AG04450 (cell line): ENCODE measurements at places on chromosomes 2 and 18.

- DNase-seq, result no peak
These were observed 19.8 kb downstream of the EPHA4 start for GRCh38 chr2:221552291-221552690.

DNA sequence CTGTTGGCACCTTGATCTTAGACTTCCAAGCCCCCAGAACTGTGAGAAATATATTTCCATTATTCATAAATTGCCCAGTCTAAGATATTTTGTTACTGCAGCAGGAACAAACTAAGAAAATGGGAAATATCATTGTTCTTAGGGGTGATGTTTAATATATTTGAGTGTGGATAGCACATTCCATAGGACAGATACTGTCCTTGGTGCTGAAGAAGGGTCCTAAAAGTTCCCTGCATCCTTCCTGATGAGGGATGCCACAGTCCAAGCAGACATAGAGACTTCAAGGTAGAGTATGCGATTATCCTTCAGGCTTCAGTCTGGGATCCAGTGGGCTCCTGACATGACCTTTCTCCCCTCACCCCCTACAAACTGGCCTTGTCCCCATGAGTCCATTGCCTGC, 689.0 kb downstream of the TDRD15 start:
- no peak for DNase-seq

- DNase-seq, result no peak
These were observed 184.1 kb downstream of the CALCRL start for GRCh38 chr2:187263675-187264560.

GRCh38 chr18:35777039-35777438, 195.4 kb upstream of the RMP24 start:
- DNase-seq, result no peak

DNA sequence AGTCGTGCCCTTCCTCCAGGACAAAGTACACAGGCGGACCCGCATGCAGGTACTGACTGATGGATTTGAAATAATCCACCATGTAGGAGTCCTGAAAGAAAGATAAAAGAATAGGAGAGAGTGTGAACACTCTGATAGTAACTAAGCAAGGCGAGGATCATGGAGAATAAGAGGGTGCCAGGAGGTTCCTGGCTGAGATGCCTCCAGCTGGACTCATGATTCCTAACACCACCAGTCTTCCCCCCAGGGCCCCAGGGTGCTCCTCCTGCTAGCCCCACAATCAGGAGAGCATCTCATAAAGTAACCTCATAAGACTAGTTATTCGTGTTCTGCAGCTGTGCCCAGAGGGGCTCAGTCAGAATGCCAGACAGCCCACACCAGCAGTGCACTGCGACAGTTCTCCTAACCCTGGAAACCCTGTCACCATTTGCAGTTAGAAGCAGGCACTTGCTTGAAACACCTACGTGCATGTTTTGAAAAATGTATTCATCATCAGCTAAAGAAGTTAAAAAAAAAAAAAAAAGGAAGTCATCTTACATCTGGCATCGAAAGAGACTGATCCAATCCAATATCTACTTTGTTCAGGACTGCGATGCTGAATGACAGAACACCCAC, 36.7 kb downstream of the RMC1 start:
- no peak for DNase-seq

DNA sequence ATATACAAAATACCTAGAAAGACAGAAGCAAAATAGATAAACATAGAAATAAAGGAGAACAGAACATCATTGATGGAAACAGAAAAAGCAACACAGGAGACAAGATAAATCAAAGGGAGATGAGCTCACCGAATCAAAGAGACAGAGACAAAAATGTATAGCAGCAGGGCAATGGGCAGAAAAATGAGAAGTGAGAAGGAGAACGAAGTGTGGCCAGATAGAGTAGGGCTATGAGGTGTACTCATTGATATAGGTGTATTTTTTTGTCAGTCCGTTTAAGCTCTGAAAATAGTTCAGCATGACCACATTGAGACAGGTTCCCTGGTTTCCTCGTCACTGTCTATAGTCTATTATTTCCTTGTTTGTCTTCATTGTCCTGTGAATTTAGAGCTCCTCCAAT, 55.1 kb downstream of the SP100 start:
- no peak for DNase-seq

- DNase-seq, result no peak
These were observed 78.5 kb downstream of the PTPN4 start for GRCh38 chr2:119838179-119838578.

- DNase-seq, result no peak
These were observed 60.3 kb upstream of the GREB1L start for GRCh38 chr18:21181766-21182165.

- no peak for DNase-seq
These were observed 13.7 kb upstream of the TET3 start for GRCh38 chr2:73970850-73971471.

- no peak for DNase-seq
These were observed 238.3 kb upstream of the TRIB2 start for GRCh38 chr2:12478151-12479064.

GRCh38 chr2:39851651-39852110, 72.6 kb upstream of the THUMPD2 start:
- DNase-seq, result peak; percentile 47

DNA sequence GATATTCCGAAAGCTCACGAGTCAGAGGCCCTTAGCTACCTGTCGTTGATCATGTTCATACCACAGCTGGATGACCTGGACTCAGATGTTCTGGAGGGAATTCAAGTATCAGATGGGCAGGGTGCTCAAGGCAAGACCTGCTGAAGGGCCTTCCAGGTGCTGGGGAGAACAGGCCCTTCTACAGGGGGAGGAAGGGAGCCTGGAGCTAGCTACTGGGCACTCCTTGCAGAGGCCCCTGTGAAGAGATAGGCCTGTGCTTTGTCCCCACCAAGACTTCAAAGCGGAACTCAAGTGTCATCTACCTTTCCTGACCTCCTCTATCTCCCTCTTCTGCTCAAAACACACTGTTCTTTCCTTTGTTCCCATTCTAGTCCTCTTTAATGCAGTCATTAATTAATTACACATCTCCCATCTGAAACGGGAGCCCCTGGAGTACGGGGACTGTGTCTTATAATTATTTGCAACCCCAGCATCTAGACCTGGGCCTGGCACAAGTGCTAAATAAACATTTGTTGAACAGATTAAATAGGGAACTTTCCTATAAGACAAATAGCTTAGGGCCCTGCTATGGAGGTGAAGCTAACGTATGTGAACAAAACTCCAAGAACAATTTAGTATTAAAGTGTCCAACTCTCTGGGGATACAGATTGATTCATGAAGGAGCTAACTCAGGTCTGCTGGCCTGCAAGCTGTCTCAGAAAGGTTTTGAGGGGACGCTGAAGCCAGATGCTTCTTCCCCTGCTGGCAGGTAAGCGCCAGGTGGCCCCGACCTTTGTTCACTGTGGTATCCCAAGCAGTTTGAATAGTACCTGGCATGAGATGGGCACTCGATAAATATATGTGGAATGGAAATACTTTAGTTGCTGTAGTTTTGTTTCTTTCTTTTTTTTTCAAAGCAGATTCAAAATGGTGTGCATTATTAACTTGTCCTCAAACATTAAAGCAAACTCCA, 22.0 kb downstream of the RHOB start:
- no peak for DNase-seq

GRCh38 chr2:190707726-190708125, 58.8 kb downstream of the NAB1 start:
- no peak for DNase-seq

DNA sequence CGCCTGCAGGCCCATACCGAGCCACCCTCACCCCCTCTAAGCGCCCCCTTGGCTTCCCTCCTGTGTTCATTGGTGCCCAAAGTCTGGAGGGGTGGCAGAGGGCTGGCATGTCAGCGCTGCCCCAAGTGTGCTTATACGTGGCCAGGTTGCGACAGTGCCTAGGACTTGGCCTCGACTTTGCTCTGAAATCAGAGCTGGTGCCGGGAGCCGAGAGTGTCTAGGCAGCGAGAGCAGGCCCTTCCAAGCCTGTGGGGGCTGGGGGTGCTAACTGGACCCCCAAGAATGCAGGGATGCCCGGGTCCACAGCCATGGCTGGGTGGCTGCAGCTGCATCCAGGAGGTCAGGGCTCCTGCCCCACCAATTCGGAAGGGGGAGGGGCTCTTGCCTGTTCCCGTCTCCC, 95.6 kb upstream of the MGAT5 start:
- DNase-seq, result no peak

DNA sequence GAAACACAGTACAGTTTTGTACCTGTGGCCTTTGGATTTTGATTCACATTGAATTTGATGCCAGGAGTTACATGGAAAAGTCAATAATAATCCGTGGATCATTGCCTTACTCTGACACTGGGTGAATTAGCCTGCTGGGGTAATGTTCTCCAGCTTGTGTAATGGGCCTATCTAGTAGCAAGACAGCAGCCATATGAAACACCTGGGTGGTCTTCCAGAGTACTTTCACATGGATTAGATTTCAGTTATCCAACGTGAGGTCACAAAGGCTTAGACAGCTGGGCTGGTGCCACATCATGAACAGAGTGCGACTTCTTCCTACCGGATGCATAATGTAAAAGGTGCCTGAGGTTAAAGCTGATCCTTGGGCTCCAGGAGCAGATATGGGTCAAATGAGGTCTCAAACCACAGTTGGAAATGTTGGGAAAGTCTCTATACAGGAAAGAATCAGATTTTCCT, 486.8 kb downstream of the PARD3B start:
- DNase-seq, result no peak

DNA sequence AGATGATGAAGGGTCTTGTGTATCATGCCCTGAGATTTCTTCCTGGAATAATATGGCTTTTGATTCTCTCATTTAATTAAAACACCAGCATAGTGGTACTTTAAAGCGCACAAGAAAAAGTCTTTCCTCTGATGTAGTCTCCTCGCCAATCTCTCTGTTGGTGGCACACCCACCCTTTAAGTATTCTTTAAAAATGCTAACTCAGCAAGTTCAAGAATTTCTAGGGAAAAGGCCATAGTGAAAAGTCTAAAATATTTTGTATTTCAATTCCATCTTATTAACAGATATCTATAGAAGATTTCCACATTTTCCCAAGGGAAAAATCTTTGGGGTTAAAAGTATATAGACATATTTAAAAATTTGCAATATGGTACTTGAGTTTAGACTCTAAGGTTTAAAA, 34.7 kb downstream of the ACMSD start:
- DNase-seq, result no peak

GRCh38 chr18:11951390-11951851, 29.9 kb upstream of the IMPA2 start:
- DNase-seq, result no peak

- DNase-seq, result no peak
These were observed 340.3 kb downstream of the PLCL1 start for GRCh38 chr2:198144660-198145059.

- peak; percentile 97 for DNase-seq
These were observed 116.5 kb upstream of the FOSL2 start for GRCh38 chr2:28276076-28276618.

GRCh38 chr2:198135481-198135934, 331.1 kb downstream of the PLCL1 start:
- no peak for DNase-seq

DNA sequence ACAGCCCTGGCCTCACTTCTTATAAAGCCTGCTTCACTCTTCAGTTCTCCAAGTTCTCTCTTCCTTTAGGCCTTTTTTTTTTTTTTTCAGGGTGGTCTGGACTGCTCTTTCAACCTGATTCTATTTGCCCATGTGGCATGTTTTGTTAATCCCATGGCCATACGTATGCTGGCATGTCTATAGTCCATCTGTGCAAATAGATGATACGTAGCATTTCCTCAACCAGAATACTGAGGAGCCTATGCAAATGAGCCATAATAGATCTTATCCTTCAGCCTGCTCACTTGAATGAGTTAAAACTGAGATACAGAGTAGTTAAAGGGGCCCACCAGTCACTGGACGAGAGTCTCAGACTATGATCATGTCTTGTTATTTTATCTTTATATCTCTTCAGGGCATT, 265.2 kb upstream of the CXCR4 start:
- DNase-seq, result no peak

- DNase-seq, result no peak
These were observed 279.7 kb upstream of the FIGN start for GRCh38 chr2:164015328-164016123.

GRCh38 chr2:199607914-199608313, 150.2 kb upstream of the SATB2 start:
- DNase-seq, result no peak

- no peak for DNase-seq
These were observed 231.7 kb downstream of the FSIP2 start for GRCh38 chr2:185970148-185970852.

GRCh38 chr2:228876276-228876675, 394.8 kb downstream of the PID1 start:
- DNase-seq, result no peak

DNA sequence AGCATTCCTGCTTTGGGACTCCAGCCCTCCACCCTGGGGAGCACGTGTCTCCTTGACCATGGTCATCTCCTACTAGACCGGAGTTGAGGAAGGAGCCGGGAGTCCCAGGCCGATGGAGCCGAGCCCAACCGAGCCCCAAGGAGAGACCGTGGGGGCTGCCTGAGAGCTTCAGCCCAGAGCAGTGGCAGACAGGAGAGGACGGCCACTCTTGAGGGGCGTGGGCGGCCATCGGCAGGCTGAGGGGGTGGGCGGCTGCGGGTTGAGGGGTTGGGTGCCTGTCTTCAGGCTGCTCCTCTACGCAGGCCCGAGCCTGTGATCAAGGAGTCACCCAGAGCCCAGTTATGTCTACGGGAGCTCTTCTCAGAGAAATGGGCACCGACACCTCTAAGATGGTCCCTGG, 158.7 kb downstream of the PXDN start:
- DNase-seq, result no peak

- no peak for DNase-seq
These were observed 479.3 kb upstream of the NXPH2 start for GRCh38 chr2:139259422-139260051.

DNA sequence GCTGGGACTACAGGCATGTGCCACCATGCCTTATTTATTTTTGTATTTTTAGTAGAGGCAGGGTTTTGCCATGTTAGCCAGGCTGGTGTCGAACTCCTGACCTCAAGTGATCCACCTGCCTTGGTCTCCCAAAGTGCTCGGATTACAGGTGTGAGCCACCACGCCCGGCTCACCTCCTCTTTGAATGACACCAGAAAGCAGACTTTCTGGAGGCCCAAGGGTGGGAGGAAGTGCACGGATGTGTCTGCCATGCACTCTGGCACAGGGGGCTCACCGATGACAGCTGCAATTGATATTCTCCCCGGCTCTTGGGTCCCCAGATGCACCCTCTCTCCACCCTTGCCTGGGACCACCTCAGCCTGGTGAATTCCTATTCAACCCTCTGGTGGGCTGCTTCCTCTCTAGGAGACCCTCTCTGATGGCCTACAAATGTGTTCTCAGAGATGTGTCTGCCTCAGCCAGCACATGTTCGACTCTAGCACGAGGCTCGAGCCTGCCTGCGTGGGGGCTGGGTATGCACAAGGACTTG, 87.3 kb downstream of the SEPTIN10 start:
- no peak for DNase-seq

DNA sequence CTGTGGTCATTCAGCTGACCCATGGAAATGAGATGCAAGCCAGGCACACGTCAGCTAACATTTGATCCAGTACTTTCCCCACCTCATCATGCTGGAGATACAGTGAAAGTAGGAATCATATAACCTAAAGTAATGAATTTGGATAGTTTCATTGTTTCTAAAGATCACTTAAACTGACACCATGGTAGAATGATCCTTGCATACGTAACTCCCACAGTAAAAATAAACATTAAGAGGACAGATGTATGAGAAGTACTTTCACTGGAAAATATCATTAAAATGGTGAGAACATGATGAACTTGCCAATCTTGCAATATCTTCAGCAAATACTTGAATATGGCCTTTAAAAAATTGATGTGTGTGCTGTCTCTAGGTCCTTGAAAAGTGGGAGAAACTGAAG, 85.4 kb downstream of the MAIP1 start:
- DNase-seq, result no peak
